ENCODE measurements at places on chromosomes 11 and 22.
A peak's percentile ranks its signal among the peaks of the same experiment; 100 is the strongest.

- DNase-seq = no peak
Observed at GRCh38 chr11:47192111-47192510, 5.9 kb upstream of the PACSIN3 start.

- DNase-seq = no peak
Observed at GRCh38 chr11:1778141-1778911, 14.6 kb upstream of the CTSD start.

GRCh38 chr22:30607939-30608338, 965 bp downstream of the TCN2 start:
- no peak for DNase-seq

DNA sequence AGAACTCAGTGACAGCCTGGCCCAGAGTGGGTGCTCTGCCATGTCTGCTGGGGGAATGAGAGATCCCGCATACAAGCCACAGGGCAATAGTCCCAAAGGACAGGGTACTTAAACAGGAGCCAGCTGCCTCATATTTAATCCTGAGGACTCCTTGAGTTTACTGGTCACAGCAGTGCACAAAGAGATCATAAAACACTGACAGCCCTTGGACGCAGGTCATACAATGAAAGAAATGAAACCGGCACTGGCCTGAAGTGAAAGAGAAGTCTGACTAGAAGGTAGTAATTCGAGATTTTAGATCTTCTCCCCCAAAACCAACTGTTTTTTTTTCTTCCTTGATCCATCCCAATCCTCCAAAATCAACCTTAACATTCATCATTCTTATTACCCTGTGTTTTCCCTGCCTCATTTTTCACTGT, 299.8 kb upstream of the SYN3 start:
- DNase-seq = no peak

DNA sequence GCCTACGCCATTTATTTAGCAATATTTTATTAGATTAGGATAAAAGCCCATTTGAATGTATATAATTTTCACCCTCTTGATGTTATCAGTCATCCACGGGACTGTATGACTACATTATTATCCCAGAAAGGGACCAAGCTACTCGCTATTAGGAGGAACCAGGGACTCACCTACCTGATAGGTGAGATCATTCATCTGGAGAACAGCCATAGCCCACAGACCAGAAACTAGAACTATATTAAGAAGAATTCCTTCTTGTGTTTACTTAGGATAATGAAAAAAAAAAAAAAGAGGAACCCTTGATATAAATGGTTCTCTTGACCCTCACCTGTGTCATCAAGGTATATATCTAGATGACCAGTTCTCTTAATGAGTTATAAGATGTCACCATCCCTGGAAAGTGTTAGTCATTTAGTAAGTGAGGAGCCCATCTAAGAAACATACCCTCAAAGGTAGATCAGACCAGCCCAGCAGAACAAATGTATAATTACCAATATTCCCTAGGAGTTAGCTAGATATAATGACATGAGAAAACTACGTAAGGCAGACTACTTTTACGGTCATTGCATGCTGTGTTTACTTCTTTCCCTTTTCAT, 8.0 kb downstream of the SIK3 start:
- no peak for DNase-seq

DNA sequence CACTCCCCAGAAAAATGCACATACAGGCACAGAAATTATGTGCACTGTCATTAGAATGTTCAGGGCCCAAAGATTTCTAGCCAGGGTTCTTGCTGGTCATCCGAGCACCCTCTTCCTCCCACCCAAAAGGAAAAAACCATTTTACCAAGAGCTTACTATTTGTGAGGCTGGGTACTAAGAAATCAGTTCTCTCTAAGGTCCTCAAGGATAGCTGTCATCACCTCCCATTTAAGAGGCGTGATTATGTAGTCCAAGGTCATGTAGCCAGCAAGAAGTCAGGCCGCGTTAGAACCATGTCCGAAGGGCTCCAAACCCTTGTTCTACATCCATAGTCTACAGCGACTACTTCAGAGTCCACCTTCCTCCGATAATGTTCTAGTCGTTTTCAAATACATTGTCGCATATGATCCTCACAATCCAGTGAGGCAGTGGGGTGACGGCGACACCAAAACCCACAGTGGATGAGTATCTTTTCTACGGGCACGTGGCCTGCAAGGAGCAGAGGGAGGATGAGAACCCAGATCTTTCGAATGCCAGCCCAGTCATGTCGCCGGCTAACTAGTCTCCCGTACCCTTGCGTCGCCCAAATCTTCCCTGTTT, 634 bp downstream of the TIMM8B start:
- DNase-seq = peak; percentile 10

GRCh38 chr22:37202716-37203115, 9.6 kb downstream of the SSTR3 start:
- no peak for DNase-seq

GRCh38 chr22:37020192-37020479, 594 bp downstream of the MPST start:
- DNase-seq = no peak

- no peak for DNase-seq
Observed at GRCh38 chr11:67266449-67267187, at the start of gene GRK2. TSS of gene GRK2 (plus strand) at chr11:67266473. CDS start at chr11:67266700, 227 bp downstream.

DNA sequence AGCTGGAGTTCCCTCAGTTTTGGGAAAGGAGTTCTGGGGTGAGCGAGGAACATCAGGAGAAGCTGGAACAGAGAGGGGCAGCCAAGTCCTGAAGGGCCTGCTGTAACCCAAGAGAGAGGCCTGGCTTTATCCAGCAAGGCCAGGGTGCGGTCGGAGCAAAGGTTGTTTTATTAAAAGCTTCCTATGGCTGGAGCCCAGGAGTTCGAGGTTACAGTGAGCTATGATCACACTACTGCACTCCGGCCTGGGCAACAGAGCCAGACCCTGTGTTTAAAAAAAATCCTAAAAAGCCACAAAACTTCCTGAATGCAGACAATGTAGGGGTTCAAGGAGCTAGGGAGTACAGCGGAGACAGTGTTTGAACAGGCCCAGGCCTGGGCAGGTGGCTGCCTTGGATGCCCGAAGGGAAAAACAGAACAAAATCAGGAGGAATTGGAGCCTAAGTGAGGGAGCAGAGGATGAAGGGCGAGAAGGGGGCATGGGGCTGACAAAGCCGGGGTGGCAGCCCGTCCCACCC, 22.2 kb upstream of the MALAT1 start:
- DNase-seq = no peak

GRCh38 chr11:133180201-133180600, 352.1 kb downstream of the OPCML start:
- DNase-seq = no peak

DNA sequence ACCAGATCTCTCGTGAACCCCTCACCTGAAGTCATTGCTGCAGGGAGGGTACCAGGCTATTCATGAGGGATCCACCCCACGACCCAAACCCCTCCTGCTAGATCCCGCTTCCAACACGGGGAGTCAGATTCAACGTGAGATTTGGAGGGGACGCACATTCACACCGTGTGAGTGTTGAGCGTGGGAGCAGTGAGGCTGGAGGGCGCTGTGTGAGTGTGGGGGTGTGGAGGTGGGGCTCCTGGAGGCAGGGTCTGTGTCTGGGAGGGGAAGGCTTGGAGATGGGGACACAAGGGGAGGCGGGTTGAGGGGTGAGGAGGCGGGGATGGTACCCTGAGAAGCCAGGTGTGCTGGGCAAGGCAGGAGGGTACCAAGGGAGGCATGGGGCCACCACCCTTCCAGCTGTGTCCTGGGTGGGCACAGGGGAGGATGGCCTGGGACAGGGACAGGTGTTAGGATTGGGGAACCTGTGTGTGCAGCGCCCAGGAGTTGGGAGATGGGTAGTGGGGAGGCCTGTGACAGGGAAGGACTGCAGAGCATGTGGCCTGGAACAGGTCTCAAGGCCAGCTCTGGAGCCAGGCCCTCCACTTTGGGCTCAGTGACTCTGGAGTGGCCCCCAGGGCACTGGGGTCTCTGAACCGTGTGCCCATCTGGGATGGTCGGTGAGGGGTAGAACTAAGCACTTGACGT, 13.6 kb downstream of the TPCN2 start:
- no peak for DNase-seq

DNA sequence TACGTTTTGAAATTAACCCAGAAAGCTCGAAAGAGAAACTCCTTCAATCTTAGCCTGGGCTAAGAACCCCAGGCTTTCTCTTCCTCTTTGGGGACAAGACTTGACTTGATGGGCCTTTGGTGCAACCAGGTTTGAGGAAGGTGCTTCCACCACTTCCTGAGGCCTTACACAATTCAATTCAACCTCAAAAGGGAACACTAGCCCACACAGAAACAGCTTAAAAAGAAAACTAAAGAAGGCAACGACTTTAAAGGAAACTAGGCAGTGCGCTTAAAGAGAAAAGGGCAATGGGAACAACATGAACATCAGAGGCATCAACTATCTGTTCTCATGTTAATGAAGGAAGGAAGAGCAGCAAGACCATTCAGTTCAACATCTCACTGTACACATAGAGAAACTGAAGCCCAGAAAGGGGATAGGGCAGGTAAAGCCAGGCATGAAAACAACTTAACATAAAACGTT, 24.8 kb downstream of the PAK1 start:
- DNase-seq = no peak

- DNase-seq = no peak
Observed at GRCh38 chr11:94533696-94534630, 9.8 kb upstream of the FUT4 start.

- peak; percentile 90 for DNase-seq
Observed at GRCh38 chr11:93221539-93221938, 23.7 kb upstream of the SLC36A4 start.

- DNase-seq = no peak
Observed at GRCh38 chr22:20131597-20131858, at the start of gene ZDHHC8. TSS of gene ZDHHC8 (plus strand) at chr22:20131804. CDS start at chr22:20131948, 144 bp downstream.

- DNase-seq = peak; percentile 70
Observed at GRCh38 chr11:127843483-127844396, 743.6 kb downstream of the ETS1 start.

GRCh38 chr11:116525961-116526495, 246.8 kb downstream of the BUD13 start:
- no peak for DNase-seq

GRCh38 chr22:44325718-44326490, 13.2 kb upstream of the SHISAL1 start:
- DNase-seq = peak; percentile 26

DNA sequence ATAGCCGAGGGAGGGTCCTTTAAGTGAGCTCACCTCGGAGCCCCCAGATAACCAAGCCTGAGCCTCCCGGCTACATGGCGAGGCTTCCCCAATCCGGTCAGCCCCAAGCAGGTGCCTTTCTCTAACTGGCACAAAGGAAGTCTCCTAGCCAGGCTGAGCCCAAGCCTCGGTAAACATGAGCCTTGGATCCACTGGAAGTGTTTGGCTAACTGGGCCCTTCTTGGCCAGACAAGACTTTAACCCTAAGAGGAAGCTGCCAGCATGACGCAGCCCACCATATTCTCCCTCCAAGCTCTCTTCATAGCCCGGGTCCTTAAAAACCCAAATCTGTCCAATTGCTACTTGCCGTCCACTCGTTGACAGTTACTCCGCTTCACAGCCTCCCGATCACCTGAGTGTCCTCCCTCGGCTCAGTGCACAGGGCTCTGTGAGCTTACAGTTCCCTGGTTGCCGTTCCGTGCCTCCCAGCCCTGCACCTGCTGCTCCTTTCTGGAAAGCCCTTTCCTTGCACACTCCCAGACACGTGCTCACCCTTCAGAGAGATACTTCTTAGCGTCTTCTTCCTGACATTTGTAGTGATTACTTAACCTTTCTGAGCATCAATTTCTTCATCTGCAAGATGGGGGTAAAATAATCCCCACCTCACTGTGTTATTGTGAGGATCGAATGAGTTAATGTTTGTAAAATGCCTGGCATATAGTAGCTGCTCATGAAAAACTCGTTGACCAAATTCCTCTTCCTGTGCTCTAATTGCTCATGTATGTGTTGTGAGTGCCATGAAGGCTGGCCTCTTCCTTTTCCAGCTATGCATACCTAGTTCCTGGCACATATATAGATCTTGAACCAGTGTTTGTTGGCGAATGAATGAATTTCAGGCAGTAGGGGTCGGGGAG, 25.6 kb downstream of the TXN2 start:
- DNase-seq = no peak

DNA sequence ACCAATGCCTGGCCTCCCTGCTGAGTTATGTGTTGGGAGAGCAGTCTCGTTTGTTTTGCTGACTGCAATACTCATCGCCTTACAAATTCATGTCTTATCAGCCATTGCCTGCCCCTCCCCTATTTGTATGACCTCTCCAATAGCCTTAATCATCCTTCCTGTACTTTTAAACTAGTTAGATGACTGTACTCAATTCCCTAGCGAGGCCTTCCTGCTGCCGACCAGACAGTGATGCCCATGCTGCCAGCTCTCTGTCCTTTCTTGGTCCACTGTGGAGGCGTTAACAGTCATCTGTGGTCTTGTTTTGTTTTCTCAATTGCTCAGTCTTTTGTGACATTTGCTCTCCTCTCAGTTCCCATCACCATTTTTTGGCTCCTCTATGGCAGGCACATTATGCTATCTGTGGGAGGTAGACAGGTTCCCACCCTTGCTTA, 20.3 kb upstream of the YPEL1 start:
- no peak for DNase-seq

DNA sequence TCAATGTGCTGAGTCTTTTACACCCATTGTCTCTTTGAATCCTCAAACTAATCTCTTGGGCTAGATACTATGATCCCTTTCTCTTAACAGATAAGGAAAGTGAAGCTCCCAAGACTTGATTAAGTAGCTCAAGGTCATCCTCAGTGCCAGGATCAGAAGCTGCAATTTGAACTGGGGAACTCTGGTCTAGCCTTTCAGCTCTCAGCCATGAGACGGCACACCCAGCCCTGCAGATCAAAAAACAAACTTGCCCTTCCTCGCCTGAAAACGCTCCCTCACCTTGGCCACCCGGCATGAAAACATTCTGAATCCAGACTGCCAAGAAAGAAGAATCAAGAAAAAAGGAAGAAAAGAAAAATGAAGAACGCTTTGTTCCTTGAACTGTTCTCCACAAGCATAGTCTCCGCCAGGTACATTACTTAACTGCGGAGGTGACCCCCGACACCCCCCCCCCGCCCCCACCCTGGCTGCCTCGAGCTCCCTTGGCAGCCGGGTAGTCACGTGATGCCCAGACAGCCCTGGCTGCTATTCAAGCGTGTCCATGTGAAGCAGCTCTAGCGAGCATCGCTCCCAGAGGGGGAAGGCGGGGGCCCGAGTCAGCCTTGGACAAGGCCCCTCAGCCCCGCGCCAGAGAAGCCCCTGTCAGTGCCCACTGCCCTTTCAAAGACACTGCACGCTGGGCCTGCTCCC, 451.2 kb downstream of the MIAT start:
- DNase-seq = no peak

- DNase-seq = peak; percentile 100
Observed at GRCh38 chr22:23838681-23839468, at the start of gene DERL3. TSS of gene DERL3 (minus strand) at chr22:23839006. CDS start at chr22:23838987, 19 bp downstream.

- DNase-seq = no peak
Observed at GRCh38 chr22:27212617-27213177, 555.3 kb downstream of the MIAT start.

GRCh38 chr22:38518620-38519019, 12.5 kb upstream of the DDX17 start:
- no peak for DNase-seq

GRCh38 chr22:24474221-24474620, 20.9 kb upstream of the UPB1 start:
- DNase-seq = no peak
